Activated CD4-positive, alpha-beta T cell treated with anti-CD3 and anti-CD28 coated beads for 36 hours (primary cell): ENCODE measurements at places on chromosomes 4 and X. TPM values are rescaled to one million over a fixed set of nuclear protein-coding genes. Genes with fewer than 3 reads are reported as not detected.
A peak's percentile ranks its signal among the peaks of the same experiment; 100 is the strongest.

The ATXN3L gene
- not detected for total RNA-seq

The HPSE gene
- 11.4 TPM for total RNA-seq

DNA sequence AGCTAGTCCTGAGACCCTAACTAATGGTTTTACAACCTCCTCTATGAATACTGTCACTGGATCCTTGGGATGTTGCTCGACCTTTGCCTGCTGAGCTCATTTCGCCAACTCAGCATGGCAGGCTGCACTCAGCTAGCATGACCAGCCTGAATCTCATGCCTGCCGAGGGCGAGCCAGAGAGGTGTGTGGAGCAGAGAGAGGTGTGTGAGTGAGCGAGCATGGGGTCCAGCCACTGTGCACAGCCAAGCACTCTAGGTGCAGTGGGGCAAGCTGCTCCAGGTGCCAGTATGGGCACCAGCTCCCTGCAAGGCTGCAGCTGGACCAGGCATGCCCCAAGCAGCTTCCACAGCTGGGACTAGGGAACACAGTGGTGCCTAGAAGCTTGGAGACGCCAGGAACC is 410.9 kb downstream of the PCDH10 start:
- H3K4me1 ChIP-seq = no peaks in the 10 kb centered on the region
- no peak overlapping the region for H3K4me3 ChIP-seq
- no peak overlapping the region for H3K27ac ChIP-seq
- no peaks in the 10 kb centered on the region for H3K27me3 ChIP-seq
- no peak for DNase-seq
- H3K36me3 ChIP-seq = no peaks in the 10 kb centered on the region

DNA sequence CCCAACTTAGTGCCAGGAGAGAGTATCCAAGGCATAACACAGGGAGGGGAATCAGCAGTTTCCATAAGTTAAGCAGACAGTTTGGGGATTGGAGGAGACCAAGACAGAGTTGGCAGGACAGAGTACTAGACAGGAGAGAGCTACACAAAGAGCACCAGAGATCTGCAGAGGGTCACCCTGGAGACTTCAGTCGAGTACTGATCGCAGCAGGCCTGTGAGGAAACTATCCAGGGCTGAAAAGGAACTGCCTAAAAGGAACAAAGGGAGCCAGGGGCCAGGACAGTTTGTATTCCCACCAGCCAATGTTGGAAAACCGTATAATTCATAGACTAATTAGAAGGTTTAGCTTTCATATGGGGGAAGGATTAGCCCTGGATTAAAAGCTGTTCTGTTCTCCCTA is 80.6 kb upstream of the ENPP6 start:
- H3K27ac ChIP-seq = no peak overlapping the region
- H3K36me3 ChIP-seq = no peaks in the 10 kb centered on the region
- no peak for DNase-seq
- no peaks in the 10 kb centered on the region for H3K4me1 ChIP-seq

- H3K4me3 ChIP-seq = no peak overlapping the region
- DNase-seq = no peak
- no peak overlapping the region for H3K27ac ChIP-seq
- H3K27me3 ChIP-seq = peaks cover 9% of the 10 kb centered on the region
- no peaks in the 10 kb centered on the region for H3K36me3 ChIP-seq
- H3K4me1 ChIP-seq = no peaks in the 10 kb centered on the region
Observed at GRCh38 chr4:107130157-107130556, 94.0 kb upstream of the DKK2 start.

- H3K4me1 ChIP-seq = no peaks in the 10 kb centered on the region
- H3K27ac ChIP-seq = no peak overlapping the region
- peaks cover 2% of the 10 kb centered on the region for H3K27me3 ChIP-seq
- no peak for DNase-seq
- H3K4me3 ChIP-seq = no peak overlapping the region
Observed at GRCh38 chr4:24212642-24213041, 322.8 kb upstream of the PPARGC1A start.

- no peaks in the 10 kb centered on the region for H3K27me3 ChIP-seq
- H3K36me3 ChIP-seq = no peaks in the 10 kb centered on the region
- H3K27ac ChIP-seq = no peak overlapping the region
- H3K4me1 ChIP-seq = peaks cover 8% of the 10 kb centered on the region
Observed at GRCh38 chr4:113837397-113837796, 75.9 kb upstream of the CAMK2D start.

- no peaks in the 10 kb centered on the region for H3K4me1 ChIP-seq
- no peaks in the 10 kb centered on the region for H3K36me3 ChIP-seq
- H3K27ac ChIP-seq = no peak overlapping the region
- no peak for DNase-seq
Observed at GRCh38 chrX:14817571-14817970, 55.3 kb downstream of the FANCB start.

DNA sequence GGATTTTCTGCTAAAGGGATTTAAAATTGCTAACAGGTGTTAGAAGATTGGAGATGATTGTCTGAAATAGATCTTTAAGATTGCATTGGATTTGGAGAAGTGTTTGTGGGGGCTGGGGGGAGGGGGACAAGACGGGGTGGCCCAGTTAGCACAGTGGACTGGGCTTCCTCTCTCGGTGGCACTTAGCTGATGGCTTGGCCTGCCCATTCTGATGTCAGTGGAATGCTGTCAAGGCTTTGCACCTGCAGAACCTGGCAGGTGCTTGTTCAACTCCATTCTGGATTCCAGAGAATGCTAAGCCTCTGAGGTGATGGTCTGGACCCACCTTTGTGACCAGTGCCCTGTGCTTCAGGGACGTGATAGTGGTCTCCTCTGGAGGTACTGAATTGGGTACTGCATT is 43.7 kb downstream of the ADD1 start:
- no peak overlapping the region for H3K27ac ChIP-seq
- H3K36me3 ChIP-seq = peaks cover 35% of the 10 kb centered on the region
- no peaks in the 10 kb centered on the region for H3K27me3 ChIP-seq

GRCh38 chr4:108166038-108166437 is 2.7 kb downstream of the LEF1 start:
- peak overlapping the region; percentile 85 for H3K4me3 ChIP-seq
- peaks cover 37% of the 10 kb centered on the region for H3K4me1 ChIP-seq
- peaks cover 45% of the 10 kb centered on the region for H3K36me3 ChIP-seq
- H3K27ac ChIP-seq = peak overlapping the region; percentile 96
- H3K27me3 ChIP-seq = peaks cover 12% of the 10 kb centered on the region

GRCh38 chrX:137432609-137433008 is 133.3 kb upstream of the ZIC3 start:
- peak; percentile 32 for DNase-seq
- no peaks in the 10 kb centered on the region for H3K4me1 ChIP-seq
- peaks cover 27% of the 10 kb centered on the region for H3K27me3 ChIP-seq

DNA sequence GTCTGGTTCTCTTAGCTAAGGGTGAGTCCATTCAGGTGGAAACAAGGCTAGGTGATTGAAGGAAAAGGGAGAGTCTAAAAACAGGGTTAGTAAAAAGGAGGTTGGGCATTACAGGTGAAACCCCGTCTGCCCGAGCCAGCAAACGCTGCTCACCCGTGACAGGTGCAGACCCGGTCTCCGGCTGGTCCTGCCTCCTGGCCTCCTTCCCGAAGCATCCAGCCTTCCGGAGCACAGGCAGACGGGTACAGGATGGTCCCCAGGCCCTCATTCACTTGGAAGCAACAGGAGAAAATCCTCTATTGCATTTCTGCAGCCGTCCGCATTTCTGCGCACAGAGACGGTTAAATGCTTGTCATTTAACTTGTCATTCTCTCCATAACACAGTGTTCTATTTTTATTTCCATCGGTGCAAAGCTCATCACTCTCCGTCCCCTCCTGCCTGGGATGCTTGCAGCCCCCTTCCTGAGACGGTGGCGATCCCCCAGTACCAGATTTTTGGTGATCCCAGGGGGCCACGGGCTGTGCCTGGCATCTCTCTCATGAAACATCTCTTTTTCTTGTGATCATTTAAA is 90.8 kb upstream of the PPP2R3B start:
- H3K4me1 ChIP-seq = no peaks in the 10 kb centered on the region
- H3K36me3 ChIP-seq = no peaks in the 10 kb centered on the region
- no peak for DNase-seq
- no peaks in the 10 kb centered on the region for H3K27me3 ChIP-seq
- no peak overlapping the region for H3K4me3 ChIP-seq

GRCh38 chr4:87018753-87019152 is 83.9 kb downstream of the AFF1 start:
- no peaks in the 10 kb centered on the region for H3K27me3 ChIP-seq
- H3K36me3 ChIP-seq = peaks cover 7% of the 10 kb centered on the region
- H3K27ac ChIP-seq = no peak overlapping the region
- no peak for DNase-seq

DNA sequence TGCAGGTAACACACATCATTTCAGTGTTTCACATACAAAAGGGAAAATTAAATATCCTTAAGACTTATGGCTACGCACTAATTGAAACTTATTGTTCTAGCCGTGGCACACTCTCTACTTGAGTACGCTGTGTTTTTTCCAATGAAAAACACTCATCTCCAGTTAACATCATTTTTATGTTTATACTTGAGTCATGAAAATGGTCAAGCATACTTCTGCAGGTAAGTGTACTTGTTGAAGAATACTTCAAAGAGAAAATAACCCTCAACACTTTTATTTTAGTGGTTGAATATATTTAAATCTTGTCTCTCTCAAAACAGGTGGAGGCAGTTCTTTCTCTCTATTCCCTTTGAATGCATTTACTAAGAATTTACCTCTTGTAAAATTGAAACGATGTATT is 538.7 kb upstream of the PCDH7 start:
- no peaks in the 10 kb centered on the region for H3K4me1 ChIP-seq
- H3K27ac ChIP-seq = no peak overlapping the region
- DNase-seq = no peak

- no peaks in the 10 kb centered on the region for H3K27me3 ChIP-seq
- no peak overlapping the region for H3K4me3 ChIP-seq
Observed at GRCh38 chr4:3516836-3517730, 15.1 kb downstream of the LRPAP1 start.
